ENCODE measurements at places on chromosomes 1 and 21. TPM values are rescaled to one million over a fixed set of nuclear protein-coding genes. Genes with fewer than 3 reads are reported as not detected.

Gene CA14
- total RNA-seq: 75.4 TPM

Gene AK5
- total RNA-seq: 0.35 TPM

DNA sequence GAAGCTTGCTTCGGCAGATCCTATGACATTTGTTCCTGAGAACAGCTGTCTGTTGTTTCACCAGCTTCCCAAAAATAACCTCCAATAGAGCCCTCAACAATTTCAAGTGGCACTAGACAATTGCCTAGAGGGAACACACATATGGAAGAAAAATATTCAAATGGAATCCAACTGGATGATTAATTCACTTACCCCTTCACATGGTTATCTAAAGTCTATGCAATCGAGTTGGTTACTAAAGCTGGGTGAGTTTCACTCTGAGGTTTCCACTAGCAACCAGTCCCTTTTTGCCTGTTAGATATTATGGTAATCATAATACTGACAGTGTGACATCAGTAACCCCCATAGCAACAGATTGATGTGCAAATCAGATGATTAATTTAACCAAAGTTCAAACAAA lies at the start of gene LEMD1:
LEMD1 (minus strand) TSS at position 259 of the 400 bp plus-strand sequence. CDS start 1,520 bp downstream, outside the sequence.
- DNase-seq: no peak

Gene KCNH1
- total RNA-seq: not detected

DNA sequence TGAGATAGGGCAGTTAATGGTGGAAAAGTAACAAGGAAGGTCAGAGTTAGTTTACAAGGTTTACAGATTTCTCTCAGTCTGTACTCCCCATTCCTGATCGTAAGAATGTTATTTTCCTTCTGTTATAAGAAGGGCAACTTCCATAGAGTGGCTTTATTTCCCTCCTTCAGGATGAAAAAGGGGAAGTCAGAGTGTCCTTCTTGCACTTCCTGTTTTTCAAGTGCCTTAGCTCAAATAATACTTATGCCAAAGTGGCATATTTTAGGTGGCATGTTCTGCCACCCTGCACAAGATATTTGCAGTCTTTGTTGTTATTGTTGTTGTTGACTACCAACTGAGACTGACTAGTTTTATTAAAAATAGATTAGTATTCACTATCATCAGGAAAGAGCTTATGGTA lies 730.7 kb upstream of the ADGRL4 start:
- DNase-seq: no peak

Gene RCAN3
- total RNA-seq: 31.7 TPM

- DNase-seq: peak; percentile 6
Measured at GRCh38 chr21:35256468-35256988, 207.4 kb upstream of the RUNX1 start.

- no peak for DNase-seq
Measured at GRCh38 chr1:150409504-150410362, 45.8 kb downstream of the RPRD2 start.

DNA sequence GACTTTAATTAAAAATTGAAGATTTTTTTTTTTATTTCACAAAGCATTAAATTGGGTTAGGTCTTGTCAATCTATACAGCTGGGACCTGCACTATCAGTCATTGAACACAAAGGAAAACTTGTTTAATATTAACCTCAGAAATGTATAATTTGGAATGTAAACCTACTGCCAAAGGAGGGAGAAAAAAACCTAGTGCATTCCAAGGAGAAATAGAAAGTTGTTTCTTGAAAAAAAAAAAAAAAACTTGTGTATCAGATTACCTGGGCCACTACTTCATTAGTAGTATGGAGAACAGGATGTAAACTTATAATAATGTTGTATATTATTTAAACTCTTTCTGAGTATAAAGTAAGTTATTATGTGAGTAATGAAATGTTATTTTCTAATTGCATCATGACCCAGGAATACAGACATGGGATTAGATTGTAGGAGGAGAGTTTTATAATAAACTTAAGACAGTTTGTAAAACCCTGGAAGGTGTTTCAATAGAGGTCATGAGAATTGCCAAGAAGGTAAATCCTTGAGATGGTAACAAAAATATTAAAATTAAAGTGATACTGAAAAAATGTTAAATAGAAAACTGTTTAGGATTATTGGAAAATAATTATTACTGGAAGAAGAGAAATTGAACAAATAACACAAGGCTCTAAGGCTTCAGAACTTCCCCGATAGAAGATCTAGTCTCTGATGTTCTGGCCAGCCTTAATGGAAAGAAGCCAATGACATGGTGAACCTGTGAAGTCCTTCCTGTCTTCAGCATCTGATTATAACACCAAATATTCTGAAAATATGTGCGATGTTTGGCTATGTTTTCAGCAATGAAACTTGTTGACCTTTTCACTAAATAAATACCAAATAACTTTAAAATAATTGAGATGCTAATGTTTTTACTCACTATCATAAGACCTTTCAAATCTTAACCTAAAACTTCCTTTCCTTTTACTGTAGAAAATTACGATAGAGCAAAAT lies 412.8 kb upstream of the LYPLAL1 start:
- DNase-seq: no peak

Gene AVPR1B
- not detected for total RNA-seq

- DNase-seq: no peak
Measured at GRCh38 chr1:25080294-25081209, 150.5 kb upstream of the RUNX3 start.

DNA sequence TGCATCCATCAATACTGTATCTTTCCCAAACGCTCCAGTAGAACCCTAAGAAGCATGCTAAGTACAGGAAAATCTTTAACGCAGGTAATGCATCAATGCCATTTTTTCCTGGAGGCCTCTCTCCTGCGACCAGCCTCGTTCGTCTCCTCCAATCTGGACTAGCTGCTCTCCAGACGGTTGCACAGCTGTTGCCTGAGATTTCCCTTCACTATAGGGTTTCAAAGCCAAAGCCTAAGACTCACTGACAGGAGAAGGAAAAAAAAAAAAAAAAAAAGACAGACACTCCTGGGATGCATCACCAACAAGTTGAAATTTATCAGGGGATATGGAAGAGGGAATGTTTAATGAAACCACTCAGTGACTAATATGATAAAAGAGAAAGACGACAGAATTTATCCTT lies 93.0 kb downstream of the APP start:
- DNase-seq: no peak

DNA sequence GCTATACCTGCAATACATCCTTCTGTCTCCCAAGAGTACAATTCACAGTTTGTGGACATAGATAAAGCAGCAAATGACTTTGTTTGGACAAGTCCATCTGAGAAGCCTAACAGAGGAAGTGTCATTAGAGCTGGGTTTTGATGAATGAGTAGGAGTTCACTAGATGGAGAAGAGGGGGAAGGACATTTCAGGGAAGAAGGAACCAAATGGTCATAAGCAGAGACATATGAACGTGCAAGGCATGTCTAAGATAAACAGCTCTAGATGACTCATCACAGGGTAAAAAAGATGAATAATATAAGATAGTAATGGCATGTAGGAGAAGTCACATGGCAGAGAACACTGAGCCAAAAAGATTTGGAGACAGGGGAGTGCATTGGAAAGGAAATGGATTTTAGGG lies 54.5 kb downstream of the HMGB4 start:
- DNase-seq: no peak

- no peak for DNase-seq
Measured at GRCh38 chr1:12414444-12415018, 184.7 kb downstream of the VPS13D start.

Gene MYOG
- not detected for total RNA-seq

Gene LCE2A
- total RNA-seq: not detected

DNA sequence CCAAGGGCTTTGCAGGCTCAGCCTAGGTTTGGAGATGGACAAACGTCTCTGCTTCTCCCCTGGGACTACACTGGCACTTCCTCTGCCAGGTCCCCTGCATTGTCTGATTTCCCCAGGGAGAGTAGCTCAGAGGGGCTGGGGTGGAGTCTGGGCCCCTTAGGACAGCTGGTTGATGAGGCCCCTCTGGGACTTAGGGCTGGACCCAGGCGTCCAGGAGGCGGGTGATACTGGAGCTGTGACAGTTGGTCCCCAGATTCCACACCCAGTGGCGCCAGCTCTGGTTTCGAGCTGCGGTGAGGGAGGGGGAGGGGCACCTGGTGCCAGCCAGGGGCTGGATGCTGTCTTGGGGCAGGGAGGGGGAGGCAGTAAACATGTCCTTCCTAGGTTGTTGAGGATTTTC lies 7.4 kb upstream of the MEX3A start:
- DNase-seq: peak; percentile 49

Gene WNT2B
- 0.14 TPM for total RNA-seq

- DNase-seq: no peak
Measured at GRCh38 chr1:115492019-115492595, 149.7 kb upstream of the VANGL1 start.

DNA sequence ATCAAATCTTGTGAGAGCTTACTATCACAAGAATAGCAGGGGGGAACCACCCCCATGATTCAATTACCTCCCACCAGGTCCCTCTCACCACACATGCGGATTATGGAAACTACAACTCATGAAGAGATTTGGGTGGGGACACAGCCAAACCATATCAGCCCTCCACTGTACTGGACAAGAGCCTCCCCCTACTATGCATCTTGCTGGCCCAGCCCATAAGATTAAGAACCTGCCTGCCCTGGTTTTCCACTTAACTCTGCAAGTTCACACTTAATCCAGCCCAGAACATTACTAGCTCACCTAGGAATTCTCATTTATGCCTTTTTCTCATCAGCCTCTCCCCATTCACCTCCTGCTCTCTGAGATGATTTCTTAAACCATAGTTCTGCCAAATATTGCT lies 18.0 kb upstream of the FBXO28 start:
- no peak for DNase-seq

DNA sequence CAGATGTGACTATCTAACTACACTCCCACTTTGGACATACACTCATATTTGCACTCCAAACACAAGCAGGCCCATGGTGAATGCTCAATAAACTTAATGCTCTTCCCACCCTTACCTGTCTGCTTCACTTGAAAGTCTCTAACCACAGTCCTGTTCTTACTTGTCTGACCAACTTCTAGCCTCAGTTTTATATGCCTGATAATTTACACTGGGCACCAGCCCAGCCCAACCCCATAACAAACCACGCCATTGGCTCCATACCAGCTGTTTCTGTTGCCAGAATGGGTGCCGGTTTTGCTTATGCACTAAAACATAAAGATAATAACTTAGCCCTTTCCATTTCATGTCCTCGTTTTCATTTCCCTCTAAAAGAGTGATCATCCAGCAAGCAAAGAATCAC lies 395.4 kb downstream of the NTNG1 start:
- no peak for DNase-seq

Gene RAB7B
- total RNA-seq: not detected

DNA sequence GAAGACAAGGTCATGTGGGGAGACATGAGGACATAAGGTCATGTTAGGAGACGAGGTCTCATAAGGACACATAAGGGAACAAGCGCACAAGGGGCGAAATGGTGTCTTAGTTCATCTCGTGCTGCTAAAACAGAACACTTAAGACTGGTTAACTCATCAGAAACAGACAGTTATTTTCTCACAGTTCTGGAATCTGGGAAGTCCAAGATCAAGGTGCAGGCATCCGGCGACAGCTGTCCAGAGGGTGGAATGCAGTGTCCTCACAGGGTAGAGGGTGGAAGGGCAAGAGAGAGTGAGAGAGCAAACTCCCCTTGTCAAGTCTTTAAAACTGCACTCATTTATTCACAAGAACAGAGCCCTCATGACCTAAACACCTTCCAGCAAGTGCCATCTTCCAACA lies 34.6 kb upstream of the PDPN start:
- DNase-seq: no peak

GRCh38 chr1:17447501-17447992 lies 8.1 kb upstream of the RCC2 start:
- peak; percentile 11 for DNase-seq

All from H7 (cell line).